DMS79 (cell line): ENCODE measurements at places on chromosomes 1 and 21.

DNA sequence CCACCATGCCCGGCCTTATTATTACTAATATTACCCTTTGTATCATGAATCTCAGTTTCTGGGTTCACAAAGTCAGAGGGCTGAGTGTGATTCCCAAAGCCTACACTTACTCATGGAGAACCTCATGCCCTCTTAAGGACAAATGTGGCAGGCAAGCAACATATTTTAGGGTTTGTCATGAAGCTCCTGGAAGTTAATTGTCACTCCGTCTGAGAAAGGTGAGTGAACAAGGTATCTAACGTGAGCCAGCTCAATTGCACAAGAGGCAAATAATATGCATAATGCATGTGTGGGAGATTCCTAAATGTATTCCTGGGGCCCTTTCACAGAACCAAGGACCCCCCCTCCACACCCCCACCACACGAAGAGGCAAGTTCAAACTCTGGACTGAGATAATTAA lies 10.1 kb upstream of the TIAM1 start:
- DNase-seq: no peak

DNA sequence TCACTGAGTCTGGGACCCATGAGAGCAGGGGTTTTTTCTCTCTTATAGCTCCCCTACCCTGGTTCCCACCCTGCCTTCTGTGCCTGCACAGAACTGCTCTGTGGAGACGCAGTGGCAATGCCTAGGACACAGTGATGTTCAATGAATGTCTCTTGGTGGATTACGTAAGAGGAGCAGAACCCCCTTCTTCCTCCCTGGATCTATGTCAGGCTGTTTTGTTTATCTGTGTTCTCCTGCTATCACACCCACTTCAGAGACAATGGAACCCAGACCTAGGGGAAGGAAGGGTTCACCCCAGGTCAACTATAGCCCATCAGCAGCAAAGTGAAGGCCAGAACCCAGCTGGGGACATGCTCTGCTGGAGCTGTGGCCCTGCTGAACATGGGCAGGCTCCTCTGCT lies 2.0 kb downstream of the HPCAL4 start:
- DNase-seq: no peak

DNA sequence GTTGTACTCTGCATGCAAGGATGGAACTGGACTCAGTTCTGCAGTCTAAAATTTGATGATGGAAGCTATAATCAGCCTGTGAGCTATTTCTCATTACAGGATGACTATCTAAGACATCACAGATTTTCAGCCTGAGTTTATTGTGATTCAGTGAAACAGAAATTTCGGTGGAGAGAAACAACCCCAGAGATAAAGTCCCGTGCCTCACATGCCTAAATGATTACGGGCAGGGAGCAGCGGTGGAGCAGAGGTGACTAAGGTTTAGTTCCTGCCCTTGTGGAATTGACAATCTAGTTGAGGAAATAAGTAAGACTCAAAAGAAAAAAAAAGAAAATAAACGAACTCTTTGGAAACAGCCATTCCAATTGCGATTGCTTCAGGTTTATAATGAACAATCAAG lies 96.9 kb downstream of the GRIK3 start:
- DNase-seq: no peak

GRCh38 chr1:21295002-21295401 lies 4.7 kb upstream of the ECE1 start:
- no peak for DNase-seq

GRCh38 chr1:1782399-1783221 lies 4.3 kb upstream of the NADK start:
- no peak for DNase-seq

DNA sequence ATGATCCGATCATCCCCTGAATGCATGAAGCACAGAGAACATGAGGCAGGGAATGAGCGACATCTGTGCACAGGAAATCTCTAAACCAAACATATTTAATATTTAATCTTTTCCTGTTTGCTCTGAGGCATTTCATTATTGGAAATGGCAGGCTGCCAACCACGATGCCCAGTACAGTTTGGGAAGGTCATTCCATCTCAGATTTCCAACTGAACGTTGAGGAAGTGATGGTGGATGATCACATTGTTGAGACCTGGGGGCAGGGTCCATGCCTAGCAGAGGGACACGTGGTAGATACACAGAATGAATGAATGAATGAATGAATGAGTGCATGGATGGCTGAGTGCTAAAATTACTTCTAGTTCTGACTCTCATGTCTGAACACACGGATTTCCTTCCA lies 15.9 kb upstream of the FASLG start:
- no peak for DNase-seq

GRCh38 chr1:83086346-83086745 lies 912.6 kb downstream of the TTLL7 start:
- DNase-seq: no peak

DNA sequence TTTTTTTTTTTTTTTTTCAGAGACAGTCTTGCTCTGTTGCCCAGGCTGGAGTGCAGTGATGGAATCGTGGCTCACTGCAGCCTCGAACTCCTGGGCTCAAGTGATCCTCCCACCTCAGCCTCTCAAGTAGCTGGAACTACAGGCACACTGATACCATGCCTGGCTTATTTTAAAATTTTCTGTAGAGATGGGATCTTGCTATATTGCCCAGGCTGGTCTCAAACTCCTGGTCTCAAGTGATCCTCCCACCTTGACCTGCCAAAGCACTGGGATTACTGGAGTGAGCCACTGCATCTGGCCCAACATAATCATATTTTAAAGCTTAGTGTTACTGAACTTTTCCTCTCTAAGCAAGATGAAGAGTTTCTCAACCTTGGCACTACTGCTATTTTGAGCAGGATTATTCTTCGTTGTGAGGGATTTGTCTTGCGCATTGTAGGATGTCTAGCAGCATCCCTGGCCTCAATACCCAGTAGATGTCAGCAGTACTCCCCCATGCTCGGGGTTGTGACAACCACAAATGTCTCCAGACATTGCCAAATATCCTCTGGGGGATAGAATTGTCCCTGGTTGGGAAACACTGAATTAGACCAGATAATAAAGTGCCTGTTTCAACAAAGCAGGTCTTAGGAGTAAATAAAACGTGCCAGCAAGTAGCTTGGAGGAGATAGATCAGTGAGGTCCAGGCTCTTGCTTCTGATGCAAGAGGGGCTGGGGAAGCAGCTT lies 15.1 kb upstream of the THRAP3 start:
- no peak for DNase-seq

GRCh38 chr1:47617381-47618221 lies 179.8 kb downstream of the FOXD2 start:
- no peak for DNase-seq

- DNase-seq: no peak
These were observed 857 bp downstream of the GPX7 start for GRCh38 chr1:52602856-52603600.

DNA sequence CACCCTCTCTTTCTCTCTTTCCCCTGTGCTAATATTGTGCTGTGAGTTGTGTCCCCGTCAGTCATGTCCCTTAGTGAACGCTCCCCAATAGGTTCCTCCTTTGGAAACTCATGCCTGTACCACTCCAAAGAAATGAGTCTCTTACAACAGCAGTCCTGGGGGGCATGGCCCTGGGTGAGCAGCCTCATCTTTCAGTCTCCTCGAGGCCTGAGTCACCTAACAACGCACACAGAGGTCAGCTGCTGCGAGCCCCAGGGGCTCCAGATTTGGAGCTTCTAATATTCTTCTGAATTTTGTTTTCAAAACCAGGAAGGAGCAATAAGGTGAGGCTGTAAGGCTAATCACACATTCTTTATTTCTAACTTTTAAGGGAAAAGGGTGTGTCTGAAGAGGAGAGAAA lies 30.5 kb upstream of the ZBTB8A start:
- no peak for DNase-seq

DNA sequence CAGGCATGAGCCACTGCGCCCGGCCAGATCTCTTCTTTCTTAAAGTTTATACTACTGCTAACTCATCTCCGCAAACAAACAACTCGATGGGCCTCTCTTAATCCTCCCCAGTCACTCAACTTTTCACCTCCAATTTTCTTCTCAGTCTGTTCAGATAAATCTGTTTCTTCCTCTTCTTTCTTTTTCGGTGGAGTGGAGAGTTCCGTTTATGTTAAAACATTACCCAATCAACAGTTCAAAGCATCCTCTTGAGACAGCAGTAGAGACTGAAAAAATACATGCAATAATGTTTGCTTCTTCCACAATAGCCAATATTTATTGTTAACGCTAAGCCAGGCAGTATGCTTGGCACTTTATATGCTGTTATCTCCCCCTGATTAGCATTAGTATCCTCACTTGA lies 1.4 kb upstream of the ANKRD13C start:
- DNase-seq: no peak

- DNase-seq: peak; percentile 71
These were observed 145.0 kb downstream of the PATJ start for GRCh38 chr1:61887076-61887867.

DNA sequence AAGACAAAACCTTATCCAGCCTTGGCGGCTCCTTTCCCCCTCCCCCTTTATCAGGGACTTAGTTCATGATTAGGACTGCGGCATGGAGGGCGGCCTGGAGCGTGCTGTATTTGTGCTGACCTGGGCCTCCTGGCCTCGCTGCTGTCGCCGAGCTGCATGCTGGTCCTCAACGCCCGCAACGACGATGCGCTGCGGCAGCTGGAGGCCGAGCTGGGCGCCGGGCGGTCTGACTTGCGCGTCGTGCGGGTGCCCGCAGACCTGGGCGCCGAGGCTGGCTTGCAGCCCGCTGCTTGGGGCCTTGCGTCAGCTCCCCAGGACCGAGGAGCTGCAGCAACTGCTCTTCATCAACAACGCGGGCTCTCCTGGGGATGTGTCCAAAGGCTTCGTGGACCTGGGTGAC lies 70.9 kb downstream of the TM2D1 start:
- no peak for DNase-seq

- DNase-seq: no peak
These were observed 5.3 kb upstream of the IL20 start for GRCh38 chr1:206860165-206860564.

- DNase-seq: no peak
These were observed 395.1 kb upstream of the VAMP3 start for GRCh38 chr1:7375781-7376660.

GRCh38 chr1:168360151-168361021 lies 79.7 kb downstream of the TBX19 start:
- DNase-seq: no peak
